ENCODE measurements at places on chromosomes 12 and 14. TPM values are rescaled to one million over a fixed set of nuclear protein-coding genes. Genes with fewer than 3 reads are reported as not detected.

ENDOU gene
- not detected for total RNA-seq

GPRC5D gene
- total RNA-seq, result not detected

KERA gene
- total RNA-seq, result not detected

KRT85 gene
- total RNA-seq, result not detected

SLC38A2 gene
- 139 TPM for total RNA-seq

KCNC2 gene
- total RNA-seq, result not detected

OTOGL gene
- not detected for total RNA-seq

RDH16 gene
- total RNA-seq, result 0.10 TPM

CCDC38 gene
- total RNA-seq, result 0.08 TPM

POTEG gene
- total RNA-seq, result not detected

CD4 gene
- not detected for total RNA-seq

BEGAIN gene
- total RNA-seq, result 7.2 TPM

TAS2R50 gene
- total RNA-seq, result not detected

HPD gene
- total RNA-seq, result 1.8 TPM

TIGAR gene
- total RNA-seq, result 38.4 TPM

KLRB1 gene
- total RNA-seq, result not detected

SCNN1A gene
- 15.6 TPM for total RNA-seq

KRT75 gene
- 0.13 TPM for total RNA-seq

LMNTD1 gene
- total RNA-seq, result not detected

C14orf93 gene
- total RNA-seq, result 3.7 TPM

KRT74 gene
- total RNA-seq, result not detected
